RWPE1 (cell line): ENCODE measurements at places on chromosomes 16 and 17.
A peak's percentile ranks its signal among the peaks of the same experiment; 100 is the strongest.

DNA sequence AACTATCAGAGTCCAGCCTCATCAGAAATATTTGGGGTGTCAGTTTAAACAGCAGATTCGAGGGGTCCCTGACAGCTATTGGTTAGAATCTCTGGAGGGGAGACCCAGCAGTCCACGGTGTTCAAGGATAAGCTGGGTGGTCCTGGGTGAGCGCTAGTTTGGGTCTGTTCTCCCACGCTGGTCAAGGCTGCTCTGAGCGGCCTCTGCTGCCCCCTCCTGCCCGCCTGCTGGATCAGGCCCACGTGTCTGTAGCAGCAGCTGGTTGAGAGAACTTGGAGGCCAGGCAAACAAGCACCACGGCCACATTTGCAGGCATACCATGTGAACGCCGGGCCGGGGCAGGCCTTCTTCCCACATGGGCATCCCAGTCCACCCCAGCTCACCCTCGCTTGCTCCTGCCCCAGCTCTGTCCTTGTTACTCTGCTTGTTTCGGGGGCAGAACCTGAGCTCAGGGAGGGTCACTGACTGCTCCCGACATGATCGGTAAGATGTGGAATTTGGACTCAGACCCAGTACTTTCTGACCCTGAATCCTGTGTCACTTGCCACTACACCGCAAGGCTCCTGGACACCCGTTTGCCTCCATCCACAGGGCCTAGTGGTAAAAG is 7.4 kb downstream of the FOXF1 start:
- DNase-seq: peak; percentile 58

DNA sequence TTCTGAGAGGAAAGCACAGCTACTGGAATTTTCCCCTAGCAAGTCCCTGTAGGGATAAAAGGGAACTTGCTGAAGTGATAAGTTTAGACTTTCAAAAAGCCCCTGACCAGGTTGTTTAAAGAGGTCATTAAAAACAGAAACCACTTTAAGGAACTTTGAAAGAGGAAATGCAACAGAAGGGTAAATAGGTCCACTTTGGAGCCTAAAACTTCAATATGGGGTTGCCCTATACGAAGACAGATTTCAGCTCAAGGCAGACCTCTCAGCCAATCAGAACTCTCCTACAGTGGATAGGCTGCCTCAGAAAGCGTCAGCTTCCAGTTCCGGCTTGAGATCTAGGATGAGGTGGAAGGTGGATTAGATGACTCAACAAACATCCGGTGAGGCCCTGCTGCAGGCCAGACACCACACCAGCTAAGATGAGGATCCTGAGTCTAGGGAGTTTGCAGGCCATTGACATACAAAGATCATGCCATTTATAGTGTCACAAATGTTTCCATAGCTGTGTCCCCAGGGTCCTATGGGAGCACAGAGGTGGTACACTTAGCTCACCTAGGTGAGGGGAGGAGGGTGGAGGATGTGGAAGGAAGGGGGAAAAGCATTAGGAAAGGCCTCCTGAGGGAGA is 7.9 kb upstream of the MFSD6L start:
- peak; percentile 38 for DNase-seq

GRCh38 chr16:58160855-58161254 is 31.7 kb upstream of the CFAP20 start:
- DNase-seq: no peak

GRCh38 chr17:47262586-47262985 is 9.0 kb downstream of the ITGB3 start:
- no peak for DNase-seq

GRCh38 chr16:88469615-88470395 is 16.7 kb downstream of the ZFPM1 start:
- no peak for DNase-seq

- DNase-seq: peak; percentile 62
Measured at GRCh38 chr16:84196727-84197394, 5.9 kb downstream of the ADAD2 start.

DNA sequence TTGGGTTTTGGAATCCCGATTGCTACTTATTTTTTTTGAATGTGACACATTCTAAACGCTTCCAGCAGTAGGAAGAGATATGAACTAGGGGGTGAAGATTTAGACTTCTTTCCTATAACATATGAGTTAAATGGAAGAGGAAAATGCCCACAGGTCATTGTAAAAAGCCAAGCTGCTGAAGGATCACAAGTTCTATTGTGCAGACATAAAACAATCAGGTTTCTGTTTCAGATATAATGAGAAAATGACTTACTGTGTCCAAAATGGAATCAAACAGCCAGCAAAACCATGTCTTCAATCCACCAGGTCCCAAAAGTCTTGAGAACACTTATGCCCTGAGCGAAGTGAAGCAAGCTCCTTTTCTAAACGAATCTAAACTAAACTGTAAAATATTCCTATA is 157.0 kb upstream of the SOX9 start:
- DNase-seq: no peak

DNA sequence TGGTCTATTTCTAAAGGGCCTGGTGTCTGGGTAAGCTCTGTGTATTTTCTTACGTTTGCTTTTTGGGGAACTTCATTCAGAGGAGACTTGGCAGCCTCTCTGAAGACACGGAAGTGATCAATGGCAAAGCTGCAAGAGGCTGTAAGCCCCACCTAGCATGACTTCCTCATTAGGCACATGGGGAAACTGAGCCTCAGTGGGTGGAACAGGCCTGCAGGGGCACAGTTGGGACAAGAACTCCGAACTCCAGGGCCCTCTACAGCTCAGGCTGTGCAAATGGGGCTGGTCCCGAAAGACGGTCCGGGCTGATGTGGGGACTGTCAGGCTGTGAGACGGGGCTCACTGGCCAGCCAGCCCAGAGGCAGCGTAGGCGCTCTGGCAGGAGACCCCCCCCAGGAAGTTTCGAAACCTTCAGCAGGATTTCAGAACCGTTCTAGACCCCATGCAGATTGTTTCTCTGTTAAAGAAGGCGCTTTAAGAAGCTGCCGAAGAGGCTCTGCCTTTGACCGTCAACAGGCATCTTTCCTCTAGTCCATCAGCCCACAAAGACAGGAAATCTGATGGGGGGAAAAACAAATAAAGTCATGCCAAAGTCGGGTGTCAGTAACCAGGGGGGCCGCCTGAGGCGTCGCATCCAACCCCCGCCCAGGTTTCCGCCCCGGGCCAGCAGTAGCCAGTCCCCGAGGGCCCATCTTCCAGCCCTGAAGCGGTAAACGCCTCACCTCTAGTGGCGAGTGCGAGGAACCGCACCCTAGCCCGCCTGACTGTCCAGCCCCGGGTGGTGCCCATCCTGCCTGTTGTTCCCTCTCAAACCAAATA is 79.8 kb upstream of the TBC1D3K start:
- DNase-seq: peak; percentile 50

DNA sequence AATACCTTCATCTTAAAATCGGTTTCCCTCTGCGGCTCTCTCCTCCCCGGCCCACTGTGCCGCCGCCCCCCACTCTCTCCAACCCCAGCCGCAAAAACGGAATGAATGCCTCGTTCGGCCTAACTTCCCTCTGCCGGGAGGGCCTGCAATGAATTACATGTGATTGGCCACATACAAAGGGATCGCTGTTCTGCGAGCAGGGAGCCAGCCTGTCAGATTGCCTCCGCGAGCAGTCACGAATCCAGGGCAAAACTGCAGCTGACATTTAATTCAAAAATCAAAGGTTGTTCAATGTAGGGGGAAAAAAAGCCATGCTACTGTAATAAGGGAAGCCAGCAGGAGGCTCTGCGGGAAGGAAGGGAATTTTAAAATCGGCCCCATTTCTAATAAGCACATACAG is 84.9 kb downstream of the TBC1D16 start:
- DNase-seq: no peak

- DNase-seq: peak; percentile 20
Measured at GRCh38 chr17:81701288-81702071, 1.7 kb upstream of the MRPL12 start.

- DNase-seq: no peak
Measured at GRCh38 chr17:77882481-77883212, 75.9 kb upstream of the TNRC6C start.

- no peak for DNase-seq
Measured at GRCh38 chr17:19341641-19342610, 20.6 kb downstream of the B9D1 start.

DNA sequence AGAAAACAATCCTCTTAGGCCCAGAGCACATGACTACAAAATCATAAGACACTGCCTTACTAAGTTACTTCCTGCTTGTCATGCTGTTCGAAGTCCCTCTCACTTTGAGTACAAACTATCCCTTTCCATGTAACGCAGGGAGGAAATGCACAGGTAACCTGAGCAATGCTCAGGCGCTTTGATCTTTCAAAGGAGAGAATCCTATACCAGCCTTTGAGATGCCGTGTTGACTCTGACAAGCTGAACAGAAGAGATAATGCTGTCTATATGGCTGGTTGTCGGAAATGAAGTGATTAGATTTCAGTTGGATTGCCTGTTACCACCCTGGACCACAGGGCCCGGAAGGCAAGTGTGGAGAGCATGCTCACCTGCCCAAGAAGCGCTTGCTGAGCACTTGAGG is 75.9 kb downstream of the CDH11 start:
- DNase-seq: no peak

GRCh38 chr16:65832679-65833078 is 533.8 kb upstream of the CDH5 start:
- DNase-seq: no peak

DNA sequence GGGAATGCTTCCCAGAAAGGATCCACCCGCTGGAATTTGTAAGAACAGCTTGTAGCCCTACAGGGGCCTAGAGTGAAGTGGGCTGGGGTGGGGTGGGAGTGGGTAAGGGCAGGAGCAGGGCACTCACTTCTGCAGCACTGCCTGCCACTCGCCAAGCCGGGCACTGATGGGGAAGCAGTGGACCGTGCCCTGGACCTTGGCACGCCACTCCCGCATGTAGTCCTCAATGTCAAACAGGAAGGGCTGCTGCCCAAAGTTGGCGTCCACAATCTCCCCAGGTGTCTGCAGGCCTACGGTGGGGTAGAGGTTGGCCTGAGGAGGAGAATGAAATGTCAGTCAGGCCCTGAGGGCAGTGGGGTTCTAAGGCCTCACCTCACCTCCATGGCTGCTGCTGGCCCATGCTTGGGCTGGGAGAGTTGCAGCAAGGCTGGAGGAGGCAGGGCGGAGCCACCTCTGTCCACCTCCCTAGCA is 15.7 kb upstream of the GFOD2 start:
- DNase-seq: no peak

- DNase-seq: no peak
Measured at GRCh38 chr16:19994466-19995170, 79.1 kb downstream of the GPR139 start.

DNA sequence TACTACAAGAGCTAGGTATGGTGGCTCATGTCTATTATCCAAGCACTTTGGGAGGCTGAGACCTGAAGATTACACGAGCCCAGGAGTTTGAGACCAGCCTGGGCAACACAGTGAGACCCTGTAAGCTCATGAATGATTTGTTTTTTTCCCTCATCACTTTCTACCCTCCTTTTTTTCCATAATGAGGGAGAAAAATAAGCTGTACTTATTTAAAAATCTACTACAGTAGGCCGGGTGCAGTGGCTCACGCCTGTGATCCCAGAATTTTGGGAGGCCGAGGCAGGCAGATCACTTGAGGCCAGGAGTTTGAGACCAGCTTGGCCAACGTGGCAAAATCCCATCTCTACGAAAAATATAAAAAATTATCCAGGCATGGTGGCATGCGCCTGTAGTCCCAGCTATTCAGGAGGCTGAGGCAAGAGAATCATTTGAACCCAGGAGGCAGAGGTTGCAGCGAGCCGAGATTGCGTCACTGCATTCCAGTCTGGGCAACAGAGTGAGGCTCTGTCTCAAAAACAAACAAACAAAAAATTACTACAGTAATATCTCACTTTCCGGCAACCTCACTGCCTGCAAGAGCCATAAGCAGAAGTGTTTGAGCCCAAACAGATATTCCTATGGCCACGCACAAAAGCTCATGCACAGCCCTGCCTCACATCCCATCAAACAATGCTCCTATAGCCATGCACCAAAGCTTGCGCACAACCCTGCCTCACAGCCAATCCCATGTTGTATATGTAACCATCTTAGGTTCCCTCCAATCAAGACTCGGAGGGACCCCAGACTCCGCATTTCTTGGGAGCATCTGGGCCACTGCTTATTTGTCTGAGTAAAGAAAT is 37.4 kb downstream of the TK2 start:
- no peak for DNase-seq

DNA sequence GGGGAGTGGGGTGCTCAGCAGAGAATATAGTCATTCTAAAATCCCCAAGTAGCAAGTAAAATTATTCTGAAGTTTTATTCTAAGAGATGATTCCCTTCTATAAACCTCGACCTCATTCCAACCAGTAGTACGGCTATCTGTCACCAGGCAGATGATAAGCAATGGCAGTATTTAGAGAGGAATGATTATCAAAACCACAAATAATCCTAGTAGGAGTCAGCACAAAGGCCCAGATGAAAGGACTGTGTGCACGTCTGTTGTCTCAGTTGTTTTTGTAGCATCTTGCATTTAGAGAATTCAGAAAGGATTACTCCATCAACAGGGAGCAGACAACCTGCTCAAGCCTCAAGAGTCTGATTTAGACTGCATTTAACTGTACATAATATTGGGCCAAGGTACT is 21.2 kb downstream of the EZH1 start:
- no peak for DNase-seq

DNA sequence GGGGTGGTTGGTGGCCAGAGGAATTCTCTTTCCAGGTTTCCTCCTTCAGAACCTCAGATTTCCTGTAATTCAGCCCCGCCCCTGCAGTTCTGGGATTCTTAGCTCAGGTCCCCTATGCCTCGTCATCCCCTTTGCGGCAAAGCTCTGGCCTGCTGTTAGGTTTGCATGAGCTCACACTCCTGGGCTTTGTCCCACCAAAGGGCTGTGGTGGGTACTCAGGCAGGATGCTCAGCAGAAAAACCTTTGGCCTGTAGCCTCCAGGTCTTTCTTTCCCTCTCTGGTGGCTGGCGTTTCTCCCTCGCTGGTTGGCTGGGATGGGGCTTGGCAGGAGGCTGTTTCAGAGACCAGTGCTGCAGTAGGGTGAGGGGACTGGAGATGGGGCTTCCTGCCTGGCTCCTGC is 9.6 kb upstream of the PLEKHG4 start:
- DNase-seq: no peak

DNA sequence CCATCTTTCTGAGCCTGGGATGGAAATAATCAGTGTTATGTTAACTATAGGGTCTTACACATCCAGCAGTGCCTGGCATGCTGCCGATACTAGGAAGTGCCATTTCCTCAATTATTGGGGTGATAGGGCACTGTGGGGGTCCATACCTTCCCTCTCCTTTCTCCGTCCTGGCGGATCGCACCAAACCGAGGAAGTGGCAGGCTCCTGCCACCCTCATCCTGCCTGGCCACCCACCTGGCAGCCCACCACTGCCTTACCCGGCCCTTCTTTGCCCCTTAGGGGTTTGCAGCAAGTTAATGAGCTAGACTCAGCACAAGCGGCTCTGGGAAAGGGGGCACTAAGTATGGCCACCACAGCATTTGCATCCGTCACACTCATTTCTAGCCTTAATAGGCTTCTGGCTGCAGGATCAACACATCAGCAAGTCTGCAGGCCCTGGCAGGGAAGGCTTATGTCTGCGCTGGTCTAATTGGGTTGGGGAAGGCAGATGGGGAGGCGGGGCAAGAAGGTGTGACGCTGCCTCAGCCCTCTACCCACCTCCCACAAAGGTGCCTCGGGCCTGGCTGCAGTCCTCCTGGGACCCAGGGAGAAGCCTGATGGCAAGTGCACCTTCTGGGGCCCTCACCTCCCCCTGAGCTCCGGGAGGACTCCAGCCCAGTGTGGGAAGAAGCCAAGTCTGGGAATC is 28.6 kb downstream of the DCAKD start:
- DNase-seq: no peak

GRCh38 chr17:6082335-6082734 is 12.2 kb downstream of the WSCD1 start:
- DNase-seq: no peak
